Bronchial epithelial cell (primary cell): ENCODE measurements at places on chromosomes 3 and 15.

GRCh38 chr15:75725719-75726607 is 13.3 kb upstream of the CSPG4 start:
- no peak for DNase-seq

- no peak for DNase-seq
These were observed 185.2 kb upstream of the IL12A start for GRCh38 chr3:159803459-159803858.

DNA sequence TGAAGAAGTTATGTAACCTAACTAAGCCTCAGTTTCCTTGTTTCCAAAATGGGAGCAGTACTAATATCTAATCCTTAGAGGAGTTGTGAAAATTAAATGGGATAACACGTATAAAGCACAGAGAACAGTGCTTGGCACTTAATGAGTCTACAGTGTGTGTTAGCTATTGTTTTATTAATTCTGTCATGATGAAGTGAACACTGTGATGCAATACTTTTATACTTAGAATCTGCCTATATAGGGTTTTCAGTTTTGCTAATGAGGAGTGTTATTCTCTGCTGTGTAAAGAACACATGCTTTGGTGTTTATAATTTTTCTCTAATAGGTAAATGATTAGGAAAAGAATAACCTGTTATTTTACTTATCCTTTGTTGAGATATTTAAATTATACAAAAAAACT is 65.2 kb downstream of the MBNL1 start:
- DNase-seq: no peak

DNA sequence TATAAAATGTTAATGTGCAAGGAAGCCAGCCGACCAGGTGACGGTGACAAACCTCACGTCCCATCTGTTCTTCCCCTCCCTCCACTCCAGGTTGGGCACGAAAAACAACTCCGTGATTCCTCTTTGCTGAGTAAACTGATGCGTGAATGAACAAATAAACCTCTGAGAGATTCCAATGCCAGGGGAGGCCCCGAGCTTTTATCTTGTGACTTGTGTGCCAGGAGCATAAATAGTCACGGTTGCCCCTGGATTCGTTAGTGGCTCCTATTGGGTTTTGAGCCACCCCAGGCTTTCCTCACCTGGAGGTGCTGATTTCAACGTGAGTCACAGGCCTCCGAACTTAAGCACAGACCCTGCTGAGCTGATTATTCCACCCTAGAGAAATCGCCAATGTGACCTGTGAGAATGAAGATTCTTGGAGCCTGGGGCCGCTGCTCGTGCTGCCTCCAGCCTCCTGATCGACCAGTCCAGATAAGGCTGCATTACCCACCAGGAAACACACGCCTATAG is 119.2 kb downstream of the SHQ1 start:
- peak; percentile 72 for DNase-seq

GRCh38 chr3:17399586-17399985 is 342.8 kb downstream of the TBC1D5 start:
- DNase-seq: no peak

GRCh38 chr3:98734306-98734705 is 28.8 kb upstream of the ST3GAL6 start:
- DNase-seq: no peak

DNA sequence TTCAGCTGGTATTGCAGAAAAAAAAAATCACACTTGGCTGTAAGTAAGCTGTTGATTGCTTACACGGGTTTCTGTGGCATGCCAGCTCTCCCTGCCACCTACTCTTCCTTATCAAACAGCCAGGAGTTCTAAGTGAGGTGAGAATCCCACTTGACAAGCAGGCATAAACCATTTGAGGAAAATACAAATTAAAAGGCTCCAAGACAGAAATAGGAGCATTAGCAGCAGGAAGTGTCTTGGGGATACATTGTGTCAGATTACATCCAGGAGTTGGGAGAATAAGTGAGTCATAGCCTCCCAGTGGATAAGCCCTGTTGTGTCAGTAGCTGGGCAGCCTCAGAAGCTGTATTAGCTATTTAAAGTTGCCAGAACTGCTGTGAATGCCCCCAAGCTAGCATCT is 256.0 kb downstream of the CNTN4 start:
- DNase-seq: peak; percentile 71

- no peak for DNase-seq
These were observed 28.7 kb upstream of the GBE1 start for GRCh38 chr3:81790117-81790516.

DNA sequence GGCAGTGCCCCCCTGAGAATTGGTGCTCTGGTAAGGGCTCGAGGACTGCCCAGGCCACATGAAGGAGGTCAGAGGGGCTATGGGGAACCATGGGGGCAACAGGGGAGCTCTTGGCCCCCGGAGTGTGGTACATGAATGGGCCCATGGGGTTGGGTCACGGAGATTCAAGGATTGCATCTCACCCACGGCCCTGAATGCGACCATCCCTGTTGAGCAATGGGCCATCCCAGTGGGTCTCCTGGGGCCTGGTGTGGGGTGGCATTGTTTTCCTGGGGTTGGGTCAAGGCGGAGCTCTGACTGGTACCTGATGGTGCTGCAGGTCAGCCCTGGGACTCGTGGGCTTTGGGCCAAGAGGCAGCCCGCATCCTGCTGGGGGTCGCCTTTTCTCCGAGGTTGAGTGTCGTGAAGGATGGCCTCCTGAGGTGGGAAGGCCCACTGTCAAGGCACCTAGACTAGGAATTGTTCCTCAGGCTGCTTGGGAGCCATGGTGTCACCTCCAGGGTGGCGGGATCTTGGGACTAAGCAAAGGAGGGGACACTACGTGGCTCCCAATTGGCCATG is 198.3 kb downstream of the UBE3A start:
- no peak for DNase-seq

GRCh38 chr3:5010706-5011554 is 31.7 kb downstream of the BHLHE40 start:
- peak; percentile 39 for DNase-seq

DNA sequence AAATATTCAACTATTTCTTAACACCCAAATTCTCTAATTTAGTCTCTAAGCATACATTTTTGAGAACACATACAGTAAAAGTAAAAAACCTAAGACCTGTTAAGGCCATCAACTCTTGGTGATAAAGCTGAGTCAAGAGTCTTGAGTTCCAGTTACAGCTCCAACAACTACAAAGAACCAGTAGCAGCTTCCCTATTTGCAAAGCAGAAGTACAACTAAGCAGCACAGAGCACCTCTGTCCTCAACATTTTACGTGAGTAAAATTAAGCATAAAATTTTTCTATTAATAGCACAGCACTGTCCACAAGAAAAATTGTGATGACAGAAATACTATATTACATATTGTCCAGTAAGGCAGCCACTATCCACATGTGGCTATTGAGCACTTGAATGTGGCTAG is 4.4 kb downstream of the PCOLCE2 start:
- no peak for DNase-seq

- no peak for DNase-seq
These were observed 2.2 kb downstream of the CDCP1 start for GRCh38 chr3:45143673-45144671.

DNA sequence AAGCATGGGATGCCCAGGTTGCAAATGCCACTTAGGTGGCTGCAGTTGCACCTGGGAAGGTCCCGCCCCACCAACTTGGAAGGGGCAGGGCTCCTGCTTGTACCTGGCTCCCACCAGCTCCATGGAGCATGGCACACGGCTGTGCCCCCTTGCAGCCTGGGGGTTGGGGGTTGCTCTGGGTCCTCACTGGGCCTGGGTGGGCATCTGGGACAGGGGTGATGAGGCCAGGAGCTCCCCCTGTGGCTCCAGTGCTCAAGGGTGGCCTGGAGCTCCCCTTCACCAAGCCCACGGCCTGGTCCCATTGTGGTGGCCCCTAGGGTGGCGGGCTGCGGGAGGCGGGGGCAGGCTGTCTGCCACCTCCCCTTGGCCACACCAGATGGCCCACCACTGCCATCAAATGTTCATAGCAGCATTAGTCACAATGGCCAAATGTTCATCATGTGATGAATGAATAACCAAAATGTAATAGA is 36.7 kb downstream of the GHSR start:
- DNase-seq: no peak

DNA sequence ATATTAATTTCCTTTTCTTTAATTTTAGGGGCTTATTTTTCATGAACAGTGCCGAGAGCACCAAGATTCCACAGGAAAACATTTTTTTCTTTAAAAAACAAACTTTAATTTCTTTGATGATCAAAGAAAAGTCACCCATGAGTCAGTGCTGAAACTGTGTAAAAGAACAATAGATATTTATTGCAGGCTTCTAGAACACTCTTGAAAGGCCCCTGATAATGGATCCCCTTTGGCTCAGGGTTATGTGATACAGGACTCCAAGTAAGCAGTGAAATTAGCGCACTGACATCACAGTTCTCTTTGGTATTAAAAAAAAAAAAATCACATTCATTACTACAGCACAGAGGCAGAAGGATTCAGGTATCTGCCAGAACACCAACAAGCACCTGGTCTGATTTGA is 66.1 kb upstream of the MYZAP start:
- no peak for DNase-seq

DNA sequence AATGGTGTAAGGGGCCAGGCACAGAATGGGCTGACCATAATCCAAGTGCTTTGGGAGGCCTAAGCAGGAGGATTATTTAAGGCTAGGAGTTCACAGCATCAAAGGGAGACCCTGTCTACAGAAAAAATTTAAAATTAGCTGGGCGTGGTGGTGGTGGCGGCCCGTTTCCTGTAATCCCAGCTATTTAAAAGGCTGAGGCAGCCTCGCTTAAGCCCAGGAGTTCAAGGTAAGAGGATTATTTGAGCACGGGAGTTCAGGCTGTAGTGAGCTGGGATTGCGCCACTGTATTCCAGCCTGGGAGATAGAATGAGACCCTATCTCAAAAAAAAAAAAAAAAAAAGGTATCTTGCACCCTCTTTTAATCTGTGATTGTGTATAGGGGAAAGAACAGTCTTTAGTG is 1.9 kb downstream of the TMA7 start:
- no peak for DNase-seq

- no peak for DNase-seq
These were observed 1.4 kb downstream of the FEZF2 start for GRCh38 chr3:62371720-62372591.
